Cerebellar cortex (tissue), 1 donor: ENCODE measurements at places on chromosomes 4 and X.

GRCh38 chr4:175412746-175413145, 399.3 kb downstream of the GPM6A start:
- DNase-seq, result no peak

- peak; percentile 0 for DNase-seq
Observed at GRCh38 chrX:86066998-86067397, 19.6 kb upstream of the CHM start.

DNA sequence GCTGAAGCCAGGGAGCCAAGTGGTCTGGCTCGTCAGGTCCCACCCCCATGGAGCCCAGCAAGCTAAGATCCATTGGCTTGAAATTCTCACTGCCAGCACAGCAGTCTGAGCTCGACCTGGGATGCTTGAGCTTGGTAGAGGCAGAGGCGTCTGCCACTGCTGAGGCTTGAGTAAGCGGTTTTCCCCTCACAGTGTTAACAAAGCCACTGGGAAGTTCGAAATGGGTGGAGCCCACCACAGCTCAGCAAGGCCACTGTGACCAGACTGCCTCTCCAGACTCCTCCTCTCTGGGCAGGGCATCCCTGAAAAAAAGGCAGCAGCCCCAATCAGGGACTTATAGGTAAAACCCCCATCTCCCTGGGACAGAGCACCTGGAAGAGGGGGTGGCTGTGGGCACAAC, 353.8 kb downstream of the NAP1L3 start:
- no peak for DNase-seq

GRCh38 chrX:97314345-97314744, 430.6 kb downstream of the RPA4 start:
- DNase-seq, result no peak

DNA sequence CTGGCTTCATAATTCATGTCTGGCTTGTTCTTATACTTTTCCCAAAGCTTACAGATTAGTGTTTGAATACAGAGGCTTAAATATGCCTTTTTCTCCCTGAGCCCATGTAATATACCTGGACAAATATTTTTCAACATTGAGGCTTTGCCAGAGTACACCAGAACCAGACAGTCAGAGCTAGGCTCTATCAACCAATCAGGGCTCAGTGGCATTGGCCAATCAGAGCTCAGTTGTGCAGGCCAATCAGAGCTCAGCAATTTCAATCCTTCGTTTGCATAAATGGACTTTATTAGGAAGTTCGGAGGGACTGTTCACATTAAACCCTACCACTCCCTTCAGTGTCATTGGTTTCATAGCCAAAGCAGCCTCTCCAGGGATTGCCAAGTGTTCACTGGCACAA, 51.2 kb upstream of the TMSB15B start:
- no peak for DNase-seq
